ENCODE measurements at places on chromosomes 3 and 15.

DNA sequence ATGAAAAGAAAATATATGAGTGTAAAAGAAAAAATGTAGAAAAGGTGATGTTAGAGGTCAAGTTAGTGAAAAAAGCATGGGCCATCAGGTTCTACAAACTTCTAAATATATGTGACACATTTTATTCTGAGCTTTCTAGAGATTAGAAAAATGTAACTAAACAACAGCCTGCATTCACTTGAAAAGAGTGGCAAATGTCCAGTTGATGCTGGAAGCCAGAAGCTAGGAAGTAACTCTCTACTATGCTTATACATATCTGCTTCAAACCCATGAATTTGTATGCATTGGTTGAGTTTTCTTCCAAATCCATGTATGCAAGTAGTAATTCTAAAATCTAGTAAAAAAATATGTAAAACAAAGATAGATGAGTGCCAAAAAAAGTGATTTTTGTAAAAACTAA, 123.5 kb downstream of the TGFBR2 start:
- no peak for DNase-seq

DNA sequence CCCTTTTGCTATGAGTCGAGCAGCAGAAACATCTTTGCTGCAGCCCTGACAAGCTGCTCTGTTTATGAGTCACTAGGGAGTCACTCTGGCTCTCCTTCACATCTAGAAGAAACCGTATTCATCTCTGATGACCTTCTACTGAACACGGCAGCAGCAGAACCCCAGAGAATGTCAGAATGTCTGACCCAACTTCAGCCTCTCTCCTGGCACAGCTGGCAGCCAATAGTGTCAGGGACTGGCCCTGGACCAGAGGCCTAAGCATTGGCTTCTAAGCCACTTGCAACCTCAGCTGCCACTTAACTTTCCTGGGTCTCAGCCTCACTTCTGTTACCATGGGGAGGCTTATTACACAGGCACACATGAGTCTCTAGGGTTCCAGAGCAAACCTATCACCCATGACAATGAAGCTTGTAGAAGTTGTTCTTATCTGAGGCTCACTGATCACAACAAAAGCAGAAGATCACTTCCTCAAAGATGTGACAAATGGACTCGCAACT, 184.1 kb upstream of the TLE3 start:
- DNase-seq, result no peak

- no peak for DNase-seq
Measured at GRCh38 chr3:55482496-55483195, 4.5 kb downstream of the WNT5A start.

- DNase-seq, result no peak
Measured at GRCh38 chr3:108524537-108524936, 14.1 kb upstream of the MYH15 start.

DNA sequence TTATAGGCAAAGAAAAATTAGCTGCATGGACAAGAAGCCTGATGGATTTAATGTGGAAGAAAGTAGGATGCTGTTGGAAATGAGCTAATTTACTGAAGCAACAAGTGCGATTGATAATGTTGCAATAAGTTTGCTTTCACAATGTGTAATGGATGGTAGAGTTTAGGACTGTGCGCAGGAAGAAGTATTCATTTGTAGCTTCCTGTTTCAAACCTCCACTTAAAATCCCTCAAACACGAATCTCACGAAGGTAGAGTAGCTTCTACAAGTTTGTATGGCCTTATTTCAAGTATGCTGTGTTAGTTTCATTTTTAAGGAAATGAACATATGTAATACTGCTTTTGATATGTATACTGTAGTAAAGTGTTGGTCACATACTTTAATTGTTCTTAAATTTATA, 42.3 kb downstream of the KCNH8 start:
- DNase-seq, result no peak

DNA sequence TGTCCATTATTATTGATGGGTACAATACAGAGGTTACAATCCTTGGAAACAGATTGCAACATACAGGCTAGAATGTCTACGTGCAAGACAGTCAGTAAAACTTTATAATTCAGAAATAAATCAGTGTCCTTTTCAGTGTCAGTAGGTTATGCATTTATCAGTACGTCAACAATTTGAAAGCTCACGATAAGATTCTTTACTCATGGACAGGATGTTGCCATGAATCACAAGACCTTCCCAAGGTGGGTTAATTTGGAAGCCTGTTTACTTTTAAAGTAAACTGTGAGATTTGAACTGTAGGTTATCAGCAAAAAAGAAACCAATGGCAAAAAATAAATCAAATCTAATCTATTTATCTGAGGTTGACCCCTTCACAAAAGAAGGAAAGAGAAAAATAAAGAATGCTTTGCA, 243.9 kb upstream of the AGTR1 start:
- DNase-seq, result no peak

- DNase-seq, result no peak
Measured at GRCh38 chr3:54427941-54428871, 305.9 kb downstream of the CACNA2D3 start.

GRCh38 chr3:192224634-192225155, 502.6 kb downstream of the FGF12 start:
- no peak for DNase-seq

DNA sequence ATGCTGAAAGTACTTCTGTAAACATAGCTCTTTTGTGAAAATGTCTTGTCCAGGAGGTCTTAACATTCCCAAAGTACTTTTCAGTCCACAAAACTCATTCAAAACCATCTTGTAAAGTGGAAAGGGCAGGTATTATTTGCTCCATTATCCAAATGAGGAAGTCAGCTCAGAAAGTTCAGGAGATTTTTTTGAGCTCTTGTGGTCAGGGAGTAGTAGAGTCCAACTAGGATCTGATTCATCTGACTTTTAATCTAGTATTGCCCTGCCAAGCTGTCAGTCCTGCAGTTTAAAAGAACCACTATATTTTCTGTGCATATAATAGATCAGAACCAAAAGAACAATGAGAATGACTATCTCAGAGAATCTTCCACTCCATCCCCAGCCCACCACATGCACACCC, 83.5 kb downstream of the FOXB1 start:
- DNase-seq, result no peak

DNA sequence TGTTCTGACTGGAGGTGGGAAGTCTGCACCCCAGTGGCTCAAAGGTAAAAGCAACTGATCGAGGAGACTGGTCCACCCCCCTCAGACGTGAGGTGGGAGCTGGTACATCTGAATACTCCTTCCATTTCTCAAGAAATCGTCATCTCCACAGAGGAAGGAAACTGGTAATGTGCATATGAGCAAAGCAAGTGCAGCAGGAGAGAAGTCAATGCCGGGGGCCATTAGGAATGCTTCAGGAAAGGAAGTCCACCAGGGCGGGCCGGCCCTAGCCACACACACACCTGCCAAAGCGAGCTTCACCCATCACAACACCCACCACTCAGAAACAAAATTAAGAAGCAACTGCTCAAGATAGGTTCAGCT, 8.5 kb downstream of the TBC1D2B start:
- no peak for DNase-seq

- no peak for DNase-seq
Measured at GRCh38 chr15:59335207-59335786, 37.4 kb downstream of the MYO1E start.

DNA sequence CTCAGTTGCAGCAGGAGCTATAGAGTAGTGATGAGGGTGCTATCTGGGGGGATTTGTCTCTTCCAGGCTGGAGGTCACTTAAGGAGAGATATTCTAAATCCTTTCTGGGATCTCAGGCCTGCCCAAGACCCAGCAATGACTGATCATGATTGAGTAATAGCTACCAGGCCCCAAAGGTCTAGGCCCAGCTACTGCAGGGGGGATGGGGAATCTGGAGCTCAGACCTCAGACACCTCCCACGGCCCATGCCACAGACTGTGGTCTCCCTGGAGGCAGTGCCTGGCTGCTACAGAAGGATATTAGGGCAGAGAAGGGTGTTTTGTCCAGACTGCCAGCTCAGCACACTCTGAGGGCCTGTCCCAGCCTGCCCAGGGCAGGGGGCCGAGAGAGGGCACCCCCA, 6.9 kb downstream of the SLC38A3 start:
- no peak for DNase-seq

DNA sequence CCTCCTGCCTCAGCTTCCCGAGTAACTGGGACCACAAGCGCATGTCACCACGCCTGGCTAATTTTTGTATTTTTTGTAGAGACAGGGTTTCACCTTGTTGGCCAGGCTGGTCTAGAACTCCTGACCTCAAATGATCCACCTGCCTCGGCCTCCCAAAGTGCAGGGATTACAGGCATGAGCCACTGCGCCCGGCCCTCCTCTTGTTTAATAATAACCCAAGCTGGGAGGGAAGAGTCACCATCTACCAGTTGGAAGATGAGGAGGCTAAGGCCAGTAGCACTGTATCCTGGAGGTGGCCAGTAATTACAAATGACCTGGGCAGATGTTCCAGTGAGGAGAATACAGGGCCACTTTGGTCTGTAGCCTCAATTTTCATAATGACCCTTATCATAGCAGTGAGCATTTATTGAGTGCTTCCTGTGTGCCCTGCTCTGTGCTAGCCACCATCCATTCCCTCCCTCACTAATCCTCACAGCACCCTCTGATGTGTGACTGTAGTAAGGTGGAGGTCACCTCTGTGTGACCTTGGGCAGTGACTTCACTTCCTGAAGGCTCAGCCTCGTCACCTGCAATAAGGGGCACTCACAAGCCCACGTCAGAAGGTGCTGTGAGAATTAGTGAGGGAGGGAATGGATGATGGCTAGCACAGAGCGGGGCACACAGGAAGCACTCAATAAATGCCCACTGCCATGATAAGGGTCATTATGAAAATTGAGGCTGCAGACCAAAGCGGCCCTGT, 64.2 kb downstream of the ABTB1 start:
- no peak for DNase-seq

- no peak for DNase-seq
Measured at GRCh38 chr3:20747741-20748140, 561.7 kb upstream of the SGO1 start.

DNA sequence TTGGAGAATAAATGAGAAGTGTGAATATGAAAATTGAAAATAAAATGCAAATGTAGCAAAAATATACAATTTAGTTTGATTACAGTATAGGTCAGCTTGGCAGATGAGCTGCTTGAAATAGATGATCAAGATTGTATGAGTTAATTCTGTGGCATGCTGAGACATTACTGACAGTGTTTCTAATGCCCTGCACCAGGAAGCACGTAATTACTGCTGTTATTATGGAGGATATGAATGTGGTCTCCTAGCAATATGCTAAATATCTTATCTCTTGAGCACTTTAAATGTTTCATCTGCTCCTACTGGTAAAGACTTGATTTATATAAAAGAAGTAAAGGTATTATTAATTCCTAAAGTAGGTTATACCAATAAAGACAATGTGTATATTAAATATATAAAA, 1015.5 kb downstream of the PLOD2 start:
- no peak for DNase-seq

GRCh38 chr3:126361211-126361610, 4.0 kb upstream of the KLF15 start:
- DNase-seq, result no peak

DNA sequence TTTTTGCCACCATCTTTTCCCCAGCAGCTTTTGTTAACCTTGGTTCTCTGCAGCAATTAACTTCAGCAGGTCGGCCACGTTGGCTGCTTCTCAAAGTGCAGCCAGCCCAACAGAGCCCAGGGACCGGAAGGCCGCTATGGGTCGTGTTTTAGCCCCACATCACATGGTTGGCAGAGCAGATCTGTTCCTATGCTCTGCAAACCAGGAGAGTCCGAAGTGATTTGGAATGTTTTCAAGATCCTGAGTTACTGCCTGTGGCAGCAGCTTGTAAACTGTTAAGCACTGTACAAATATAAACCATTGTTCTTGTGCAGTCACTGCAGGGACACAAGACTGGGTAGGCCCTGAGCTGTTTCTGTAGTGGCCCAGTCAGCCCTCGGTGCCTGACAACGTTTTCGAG, 69.6 kb upstream of the MYZAP start:
- DNase-seq, result no peak

DNA sequence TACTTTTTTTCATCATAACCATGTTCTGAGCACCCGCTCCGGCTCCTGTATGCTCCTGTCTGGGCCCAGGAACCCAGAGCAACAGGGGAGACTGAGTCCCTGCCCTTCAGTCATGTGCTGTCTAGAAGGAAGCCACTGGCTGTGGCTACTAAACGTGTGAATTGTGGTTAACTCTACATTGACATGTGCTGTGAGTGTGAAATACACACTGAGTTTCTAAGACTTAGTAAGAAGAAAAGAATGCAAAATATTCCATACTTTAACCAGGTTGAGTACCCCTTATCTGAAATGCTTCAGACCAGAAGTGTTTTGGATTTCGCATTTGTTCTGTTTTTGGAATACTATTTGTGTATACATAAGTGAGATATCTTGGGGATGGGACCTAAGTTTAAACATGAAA, 42.8 kb upstream of the CGNL1 start:
- no peak for DNase-seq

GRCh38 chr15:96177279-96177678, 153.2 kb upstream of the NR2F2 start:
- DNase-seq, result no peak

DNA sequence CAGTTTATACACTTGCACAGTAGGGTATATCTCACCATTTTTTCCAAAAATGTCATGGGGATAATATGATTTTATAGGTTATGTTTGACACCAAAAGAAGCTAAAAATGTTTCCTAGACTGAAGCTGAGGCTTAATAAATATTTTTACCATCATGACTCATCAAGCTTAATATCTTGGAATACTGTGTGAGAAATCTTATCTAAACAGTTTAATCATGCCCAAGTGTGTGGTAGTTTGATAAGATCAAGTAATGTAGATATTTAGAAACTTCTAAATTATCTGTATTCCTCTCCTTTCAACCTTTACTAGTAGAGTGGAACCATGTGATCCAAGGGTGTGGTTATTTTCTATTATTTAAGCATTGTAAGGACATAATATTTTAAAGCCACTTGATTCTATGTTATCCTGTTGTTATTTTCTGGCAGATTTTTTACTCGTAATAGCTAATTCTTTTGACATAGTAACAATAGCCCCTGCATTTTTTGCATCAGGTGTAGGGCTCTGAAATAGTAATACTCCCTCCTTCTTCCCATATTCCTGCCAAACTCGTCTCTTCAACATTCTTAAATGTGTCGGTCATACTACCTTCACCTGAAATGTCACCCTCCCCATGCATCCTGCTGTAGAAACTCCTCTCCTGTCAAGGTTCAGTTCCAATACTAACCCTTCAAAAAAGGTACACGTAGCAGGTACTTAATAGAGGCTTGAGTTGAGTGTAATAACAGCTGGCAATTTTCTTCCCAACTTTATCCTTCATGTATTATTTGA, 729.6 kb downstream of the NLGN1 start:
- DNase-seq, result no peak

DNA sequence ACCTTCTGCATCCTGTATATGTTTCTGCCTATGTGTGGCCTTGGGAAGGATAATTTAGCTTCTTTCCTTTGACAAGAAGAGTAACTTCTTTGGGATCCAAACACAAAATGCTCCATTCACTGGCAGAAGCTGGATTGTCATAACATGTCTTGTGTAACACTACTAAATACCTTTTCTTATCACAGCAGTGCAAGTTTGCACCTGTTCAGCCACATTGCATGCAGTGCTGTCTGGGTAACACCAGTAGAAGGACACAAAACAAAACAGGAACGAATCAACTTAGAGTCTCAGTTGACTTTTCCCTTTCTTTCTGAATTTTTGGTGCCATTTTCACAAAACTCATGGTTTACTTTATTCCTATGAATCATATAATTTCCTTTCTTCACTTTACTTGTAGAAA, 43.6 kb upstream of the TNIK start:
- DNase-seq, result no peak
